ENCODE measurements at places on chromosomes 12 and 14. TPM values are rescaled to one million over a fixed set of nuclear protein-coding genes. Genes with fewer than 3 reads are reported as not detected.
A peak's percentile ranks its signal among the peaks of the same experiment; 100 is the strongest.

Gene GZMB
- total RNA-seq: not detected

Gene POTEM
- not detected for total RNA-seq

Gene SLC5A8
- under 0.01 TPM for total RNA-seq

Gene FITM1
- total RNA-seq: 0.63 TPM

Gene GNS
- 409 TPM for total RNA-seq

Gene VASH1
- total RNA-seq: 9.0 TPM

DNA sequence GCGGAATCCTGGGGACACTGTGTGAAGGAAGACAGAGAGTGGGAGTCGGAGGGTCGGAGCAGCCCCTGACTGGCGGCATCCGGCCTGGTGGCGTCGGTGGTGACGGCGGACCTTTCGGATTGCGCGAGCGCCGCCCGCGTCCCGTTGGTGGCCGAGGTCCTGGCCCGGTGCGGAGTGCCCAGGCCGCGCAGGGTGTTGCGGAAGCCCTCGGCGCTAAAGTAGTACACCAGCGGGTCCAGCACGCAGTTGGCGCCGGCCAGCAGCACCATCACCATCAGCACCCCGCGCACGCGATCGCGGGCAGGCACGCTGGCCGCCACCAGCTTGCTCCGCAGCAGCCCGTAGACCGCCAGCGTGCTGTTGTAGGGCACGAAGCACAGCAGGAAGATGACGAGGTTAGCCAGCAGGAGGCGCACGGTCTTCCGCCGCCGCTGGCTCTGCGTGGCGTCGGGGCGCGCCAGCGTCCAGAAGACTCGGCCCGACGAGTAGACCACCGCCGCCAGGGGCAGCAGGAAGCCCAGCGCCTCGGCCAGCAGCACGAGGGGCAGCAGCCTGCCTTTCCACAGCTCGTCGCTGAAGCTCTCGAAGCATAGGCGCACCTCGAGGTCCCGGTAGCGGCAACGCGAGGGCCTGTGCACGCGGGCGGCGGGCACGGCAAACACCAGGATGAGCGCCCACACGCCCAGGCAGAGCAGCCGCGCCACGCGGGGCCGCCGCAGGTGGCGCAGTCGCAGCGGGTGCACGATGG lies 13.1 kb upstream of the CHD4 start:
- peak; percentile 78 for DNase-seq

DNA sequence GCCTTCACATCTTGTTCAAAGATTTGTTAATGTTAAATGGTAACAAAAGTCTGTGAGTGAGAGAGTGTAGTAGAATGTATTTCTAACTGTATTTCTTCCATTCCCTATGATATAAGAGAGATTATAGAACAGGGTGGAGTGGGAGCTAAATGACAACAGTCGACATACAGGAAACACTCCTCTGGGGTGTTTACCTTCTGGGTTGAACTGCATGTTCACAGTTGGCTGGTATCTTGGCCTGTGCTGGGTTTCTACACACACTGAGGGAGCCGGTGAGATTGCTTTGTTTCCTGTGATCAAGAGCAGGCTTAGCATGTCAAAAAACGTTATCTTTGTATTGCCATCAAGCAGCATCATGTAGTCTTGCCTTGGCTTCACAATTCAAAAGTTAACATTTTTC lies 274.3 kb upstream of the FAR2 start:
- DNase-seq: no peak

GRCh38 chr12:78192979-78193378 lies 362.3 kb downstream of the NAV3 start:
- no peak for DNase-seq

- DNase-seq: no peak
These were observed 52.3 kb downstream of the POLR3B start for GRCh38 chr12:106409878-106410277.

GRCh38 chr14:32934881-32935633 lies 3.6 kb upstream of the NPAS3 start:
- no peak for DNase-seq

- no peak for DNase-seq
These were observed 64.0 kb downstream of the MON2 start for GRCh38 chr12:62530596-62530995.

- peak; percentile 91 for DNase-seq
These were observed 94.3 kb downstream of the RIN3 start for GRCh38 chr14:92607702-92608429.

- DNase-seq: no peak
These were observed 23.5 kb upstream of the PPP4R3A start for GRCh38 chr14:91533623-91534022.

DNA sequence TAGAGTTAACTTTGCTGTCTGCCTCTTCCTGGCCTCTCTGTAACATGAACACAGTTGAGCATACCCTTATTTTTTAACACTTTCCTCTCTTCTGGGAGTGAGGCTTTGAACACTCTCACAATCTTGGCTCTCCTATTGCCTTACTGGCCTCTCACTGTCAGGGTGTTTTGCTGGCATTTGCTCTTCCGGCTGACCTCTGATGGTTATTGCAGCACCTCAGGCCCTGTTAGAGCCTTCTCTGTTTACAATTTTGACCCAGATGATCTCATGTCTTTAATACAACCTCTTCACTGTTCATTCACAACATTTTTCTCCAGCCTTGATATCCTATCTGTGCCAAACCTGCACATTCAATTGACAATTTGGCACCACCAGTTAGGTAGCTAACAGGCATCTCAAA lies 357.8 kb upstream of the USP15 start:
- no peak for DNase-seq

DNA sequence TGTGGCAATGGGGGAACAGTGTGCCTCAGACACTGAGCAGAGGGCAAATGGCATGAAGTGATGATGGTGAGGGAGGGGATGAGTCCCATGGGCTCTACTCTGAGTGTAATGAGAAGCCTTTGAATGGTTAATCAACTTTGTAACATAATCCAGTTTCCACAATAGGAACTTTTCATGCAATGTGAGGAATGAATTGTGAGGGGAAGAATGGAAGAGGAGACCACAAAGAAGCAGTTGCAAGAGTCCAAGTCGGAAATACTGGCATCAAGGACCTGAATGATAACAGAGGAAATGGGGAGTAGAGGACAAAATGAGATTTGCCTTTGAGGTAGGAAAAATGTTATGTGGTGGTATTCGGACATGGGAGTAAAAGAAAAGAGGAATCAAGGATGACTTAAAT lies 476.9 kb upstream of the PRICKLE1 start:
- DNase-seq: no peak

DNA sequence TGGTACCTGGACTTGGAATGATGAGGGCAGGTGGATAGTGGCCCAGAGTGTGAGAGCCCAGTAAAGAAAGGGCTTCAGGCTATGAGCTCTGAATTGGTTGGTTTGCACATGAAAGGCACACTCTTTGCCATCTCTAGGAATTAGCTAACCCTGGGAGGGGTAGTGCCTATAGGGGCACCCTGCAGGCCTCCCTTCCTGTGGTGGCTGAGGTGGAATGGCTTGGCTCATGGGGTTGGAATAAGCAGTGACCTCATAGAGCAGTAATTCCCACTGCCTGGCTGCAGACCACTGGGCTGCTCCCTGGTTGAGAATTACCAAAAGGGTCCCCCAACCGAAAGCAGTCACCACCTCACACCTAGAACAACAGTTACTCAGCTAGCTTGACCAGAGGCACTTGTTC lies 42.7 kb downstream of the ASCL4 start:
- no peak for DNase-seq

DNA sequence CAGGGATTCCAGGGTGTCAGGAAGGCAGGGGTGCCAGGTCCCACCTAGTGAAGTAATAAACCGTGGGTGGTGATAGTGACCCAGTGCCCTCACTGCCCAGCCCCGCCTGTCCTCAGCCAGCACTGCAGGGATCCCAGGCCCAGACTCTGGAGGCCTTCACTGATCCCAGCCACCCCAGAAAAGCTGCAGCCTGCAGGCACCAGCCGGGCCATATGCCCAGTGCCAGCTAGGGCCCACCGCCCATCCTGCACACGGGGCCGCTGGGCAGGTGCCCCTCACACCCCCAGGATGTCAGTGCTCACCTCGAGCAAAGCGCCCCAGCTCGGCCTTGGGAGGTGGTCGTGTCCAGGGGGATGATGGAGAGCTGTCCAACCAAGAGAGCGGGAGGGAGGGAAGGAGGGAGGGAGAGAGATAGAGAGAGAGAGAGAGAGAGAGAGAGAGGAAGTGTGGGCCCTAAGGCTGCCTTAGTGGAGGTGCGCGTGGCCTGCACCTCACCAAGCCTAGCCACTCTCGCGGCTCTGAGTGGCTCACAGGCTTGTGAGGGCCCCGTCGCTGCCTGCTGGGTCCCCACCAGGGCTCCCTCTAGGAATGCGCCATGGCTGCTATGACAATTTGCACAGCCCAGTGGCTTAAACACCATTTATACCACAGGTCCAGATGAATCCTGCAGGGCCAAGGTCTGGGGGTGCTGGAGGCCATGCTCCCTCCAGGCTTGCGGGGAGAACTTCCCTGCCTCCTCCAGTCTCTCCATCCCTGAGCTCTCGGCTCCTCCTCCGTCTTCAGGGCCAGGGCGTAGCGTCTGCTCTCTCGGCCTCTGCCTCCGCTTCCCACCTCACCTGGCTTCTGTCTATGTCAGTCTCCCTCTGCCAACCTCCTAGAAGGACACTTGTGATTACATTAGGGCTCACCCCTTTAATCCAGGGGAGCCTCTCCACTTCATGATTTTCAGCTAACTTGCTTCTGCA lies 401.0 kb downstream of the TMEM121 start:
- DNase-seq: no peak

- DNase-seq: peak; percentile 15
These were observed 6.8 kb upstream of the PSMA6 start for GRCh38 chr14:35285168-35286002.
